Fibroblast of the conjunctiva (primary cell): ENCODE measurements at places on chromosomes 12 and 14.

- no peak for DNase-seq
These were observed 1346.4 kb downstream of the TMEM121 start for GRCh38 chr14:106872611-106873446.

- DNase-seq: no peak
These were observed 10.5 kb downstream of the CACNA2D4 start for GRCh38 chr12:1907652-1908611.

DNA sequence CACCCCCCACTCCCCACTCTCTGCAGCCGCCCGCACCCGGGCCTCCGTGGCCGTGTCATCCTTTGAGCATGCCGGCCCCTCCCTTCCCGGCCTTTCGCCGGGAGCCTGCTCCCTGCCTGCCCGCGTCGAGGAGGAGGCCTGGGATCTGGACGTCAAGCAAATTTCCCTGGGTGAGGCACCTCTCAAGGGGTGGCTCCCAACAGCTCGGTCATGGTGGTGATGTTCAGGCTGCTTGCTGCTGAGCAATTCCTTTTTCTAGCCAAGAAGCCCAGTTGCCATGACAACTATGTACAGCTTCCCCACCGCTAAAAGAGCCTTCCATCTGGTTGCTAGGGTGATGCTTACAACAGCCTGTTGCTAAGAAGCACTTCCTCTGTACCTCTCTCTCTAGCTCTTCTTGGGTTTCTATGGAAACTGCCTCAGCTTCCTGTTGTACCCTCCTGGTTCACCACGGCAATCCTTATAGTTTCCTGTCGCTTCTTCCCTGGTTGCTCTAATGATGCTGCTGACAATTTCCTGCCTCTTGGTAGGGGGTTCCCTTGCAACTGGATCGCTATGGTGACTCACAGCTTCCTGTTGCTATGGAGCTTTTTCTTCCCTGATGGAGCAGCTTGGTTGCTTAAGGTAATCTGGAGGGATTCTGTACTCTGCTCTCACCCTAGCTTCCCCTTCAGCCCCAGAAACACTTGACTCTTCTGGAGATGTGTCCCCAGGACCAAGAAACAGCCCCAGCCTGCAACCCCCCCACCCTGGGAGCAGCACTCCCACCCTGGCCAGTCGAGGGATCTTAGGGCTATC lies 11.0 kb downstream of the ZNF219 start:
- peak; percentile 93 for DNase-seq

DNA sequence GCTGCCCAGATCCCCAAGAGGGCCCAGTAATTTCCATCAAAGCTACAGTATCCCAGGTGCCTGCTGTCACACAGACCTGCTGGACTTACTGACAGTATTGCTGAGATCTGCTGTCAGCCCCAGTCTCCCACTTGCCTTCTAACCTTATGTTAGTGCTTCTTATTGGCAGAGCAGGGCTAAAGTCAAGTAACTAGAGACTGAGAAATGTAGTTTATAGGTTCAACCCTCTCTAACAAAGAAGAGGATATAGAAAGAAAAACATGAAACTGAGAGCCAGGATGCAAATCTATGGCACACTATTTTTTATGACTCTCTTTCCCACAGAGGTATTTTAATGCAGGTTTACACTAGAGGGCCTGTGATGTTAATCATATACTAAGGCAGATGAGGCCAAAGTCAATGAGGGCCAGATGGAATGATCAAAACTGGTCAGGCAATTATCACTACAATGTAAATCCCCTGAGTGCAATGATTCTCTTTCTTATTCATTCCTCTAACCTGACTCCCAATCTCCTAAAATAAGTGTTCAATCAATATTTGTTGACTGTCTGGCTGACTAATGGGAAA lies 781.9 kb downstream of the VRK1 start:
- no peak for DNase-seq

DNA sequence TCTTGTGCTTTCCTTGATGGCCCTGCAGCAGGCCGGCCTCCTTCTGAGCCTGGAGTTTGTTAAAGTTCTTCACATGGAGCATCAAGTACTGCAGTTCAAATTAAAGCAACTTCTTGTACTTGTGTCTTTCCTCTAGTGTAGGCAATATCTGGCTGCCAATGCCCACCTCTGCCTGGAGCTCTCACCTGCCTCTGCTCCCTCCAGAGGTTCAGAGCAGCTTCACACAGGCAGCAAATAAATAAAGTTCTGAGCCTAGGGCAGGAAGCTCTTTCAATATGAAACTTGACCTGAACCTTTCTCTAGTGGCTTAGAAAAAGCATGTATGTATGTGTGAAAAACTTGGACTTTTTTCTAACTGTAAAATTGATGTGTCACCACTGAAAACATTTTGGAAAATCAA lies 65.9 kb downstream of the ITPR2 start:
- DNase-seq: no peak

GRCh38 chr14:104129556-104129955 lies 8.8 kb upstream of the KIF26A start:
- no peak for DNase-seq

DNA sequence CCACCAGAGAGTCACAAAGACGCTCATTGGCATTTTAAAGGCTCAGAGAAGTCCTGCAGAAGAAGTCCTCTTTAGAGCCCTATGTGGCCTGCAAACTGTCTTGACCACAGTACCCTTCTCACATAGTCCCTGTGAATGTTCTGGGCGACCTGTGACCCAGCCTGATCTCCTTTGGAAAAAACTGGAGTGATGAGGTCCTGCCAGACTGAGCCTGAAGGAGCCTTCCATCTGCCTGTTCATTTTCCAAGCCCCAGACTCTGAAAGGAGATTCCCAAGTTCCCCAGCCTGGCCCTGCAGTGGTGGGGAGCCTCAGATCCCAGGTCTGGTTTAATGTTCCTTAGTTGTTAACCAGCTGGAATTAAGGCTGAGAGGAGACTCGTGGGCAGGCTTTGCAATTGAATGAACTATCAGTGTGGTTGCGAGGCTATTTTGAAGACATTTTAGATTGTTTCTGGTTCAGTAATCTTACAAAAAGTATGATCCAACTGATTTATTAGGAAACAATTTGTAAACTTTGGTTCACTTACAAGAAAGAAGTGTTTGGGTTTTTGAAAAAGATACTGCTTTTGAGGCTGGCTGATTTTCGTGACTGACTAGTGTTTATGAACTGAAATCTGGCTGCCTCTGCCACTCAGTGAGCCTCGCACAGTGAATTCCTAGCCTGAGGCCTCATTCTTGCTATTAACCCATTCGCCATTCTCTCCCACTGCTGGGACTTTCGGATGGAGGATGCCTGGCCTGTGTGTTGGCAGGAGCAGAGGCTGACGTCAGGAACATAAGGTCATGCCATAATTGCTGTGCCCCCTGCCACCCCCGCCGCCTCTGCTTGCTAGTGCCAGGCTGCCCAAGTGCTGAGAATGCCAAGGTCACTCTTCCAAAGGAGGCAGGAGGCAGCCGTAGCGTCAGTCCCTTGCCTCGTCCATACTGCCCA lies 249.0 kb downstream of the CACNA1C start:
- no peak for DNase-seq

DNA sequence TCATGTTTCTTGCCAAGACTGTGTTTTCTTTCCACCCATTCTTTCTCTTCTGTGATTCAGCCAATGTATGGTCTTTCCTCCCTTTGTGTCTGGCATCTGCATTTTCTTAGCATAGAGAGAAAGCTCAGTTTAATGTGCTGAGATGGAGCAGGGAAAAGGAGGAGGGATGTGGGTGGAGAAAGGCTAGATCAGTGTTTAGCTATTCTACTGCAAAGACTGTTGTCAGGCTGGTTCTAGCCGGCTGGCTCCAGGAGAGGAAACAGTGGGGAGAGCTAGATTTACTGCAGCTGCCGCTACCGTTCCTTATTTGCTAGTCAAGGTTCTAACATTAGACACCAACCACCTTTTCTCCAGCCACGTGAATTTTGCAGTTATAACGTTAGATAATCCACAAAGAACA lies 5.2 kb upstream of the RIMKLB start:
- DNase-seq: no peak

- DNase-seq: no peak
These were observed 5.6 kb upstream of the OR6C76 start for GRCh38 chr12:55420307-55420962.

DNA sequence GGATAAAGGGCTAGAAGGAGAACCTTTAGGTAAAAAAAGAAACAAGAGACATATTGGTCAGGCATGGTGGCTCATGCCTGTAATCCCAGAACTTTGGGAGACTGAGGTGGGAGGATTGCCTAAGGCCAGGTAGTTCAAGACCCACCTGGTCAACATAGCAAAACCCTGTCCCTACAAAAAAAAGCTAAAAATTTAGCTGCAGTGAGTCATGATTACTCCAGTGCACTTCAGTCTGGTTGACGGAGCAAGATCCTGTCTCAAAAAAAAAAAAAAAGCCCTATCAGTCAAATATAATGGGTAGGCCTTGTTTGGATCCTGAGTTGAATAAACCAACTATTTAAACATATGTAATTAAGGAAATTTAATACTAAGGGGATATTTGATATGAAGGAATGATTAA lies 54.2 kb downstream of the PPP1R36 start:
- DNase-seq: no peak

DNA sequence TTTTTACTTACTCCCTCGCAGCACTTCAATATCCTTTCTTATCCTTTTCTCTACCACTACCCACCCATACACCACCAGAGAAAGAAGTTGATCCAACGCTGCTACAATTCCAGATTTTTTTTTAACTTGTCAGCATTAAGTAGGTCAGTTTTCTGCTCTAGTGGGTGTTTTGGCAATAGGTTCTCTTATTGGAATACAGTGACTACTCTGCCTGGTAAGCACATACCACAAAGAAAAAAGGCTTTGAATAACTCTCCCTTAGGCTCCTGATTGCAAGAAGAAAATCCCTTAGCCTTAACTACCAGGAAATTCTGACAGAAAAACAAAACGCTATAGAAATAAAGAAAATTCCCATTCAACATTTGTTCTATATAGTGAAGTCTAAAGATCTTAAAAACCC lies 72.0 kb downstream of the NUMB start:
- no peak for DNase-seq

- DNase-seq: no peak
These were observed 15.2 kb upstream of the EAPP start for GRCh38 chr14:34554540-34555250.

DNA sequence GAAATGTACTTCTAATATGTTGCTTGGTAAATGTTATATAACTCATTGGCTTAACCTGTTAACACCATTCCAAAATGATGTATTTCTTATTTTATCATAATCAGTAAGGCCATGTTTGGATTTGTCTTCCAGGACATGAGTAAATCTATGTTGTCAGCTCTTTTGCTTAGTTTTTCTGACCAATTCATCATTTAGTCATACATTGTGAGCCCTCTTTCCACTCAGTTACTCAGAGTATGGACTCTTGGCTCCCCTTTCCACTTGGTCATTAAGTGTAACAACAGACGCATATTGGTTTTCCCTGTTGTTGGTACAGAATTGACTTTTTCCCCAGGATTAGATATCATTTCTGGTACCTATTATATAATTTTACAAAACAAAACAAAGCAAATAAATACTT lies 9.0 kb upstream of the CLEC4D start:
- no peak for DNase-seq

DNA sequence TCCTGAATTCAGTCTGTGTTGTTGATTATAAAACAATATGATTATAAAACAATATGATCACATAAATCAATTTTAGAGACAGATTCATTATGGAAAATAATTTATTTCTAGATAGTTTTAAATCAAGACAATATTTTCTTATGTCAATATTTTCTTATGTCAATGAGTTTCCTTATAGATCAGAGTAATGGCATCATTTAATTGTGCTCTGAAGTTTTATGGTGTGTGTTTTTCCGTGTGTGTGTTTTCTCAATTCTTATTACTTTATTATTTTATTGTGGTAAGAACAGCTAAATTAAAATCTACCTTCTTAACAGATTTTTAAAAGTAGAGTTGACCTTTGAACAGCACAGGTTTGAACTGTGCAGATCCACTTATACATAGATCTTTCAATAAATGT lies 105.3 kb upstream of the SLCO1B1 start:
- no peak for DNase-seq

DNA sequence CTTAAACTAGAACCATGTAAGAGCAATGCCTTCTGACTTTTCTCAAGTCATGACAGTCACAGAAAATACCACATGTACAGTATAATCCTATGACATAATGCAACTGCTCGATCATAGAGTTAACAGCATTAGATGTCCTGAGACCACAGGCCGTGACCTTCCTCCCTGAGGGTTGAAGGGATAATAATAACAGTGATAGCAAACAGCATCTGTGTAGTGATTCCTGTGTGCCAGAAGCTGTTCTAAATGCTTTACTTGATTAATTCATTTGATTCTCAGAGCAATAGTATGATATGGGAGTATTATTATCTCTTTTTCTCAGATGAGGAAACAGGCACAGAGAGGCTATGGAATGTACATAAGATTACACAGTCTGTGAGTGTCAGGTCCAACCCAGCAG lies 53.2 kb downstream of the SLC35F4 start:
- DNase-seq: no peak

DNA sequence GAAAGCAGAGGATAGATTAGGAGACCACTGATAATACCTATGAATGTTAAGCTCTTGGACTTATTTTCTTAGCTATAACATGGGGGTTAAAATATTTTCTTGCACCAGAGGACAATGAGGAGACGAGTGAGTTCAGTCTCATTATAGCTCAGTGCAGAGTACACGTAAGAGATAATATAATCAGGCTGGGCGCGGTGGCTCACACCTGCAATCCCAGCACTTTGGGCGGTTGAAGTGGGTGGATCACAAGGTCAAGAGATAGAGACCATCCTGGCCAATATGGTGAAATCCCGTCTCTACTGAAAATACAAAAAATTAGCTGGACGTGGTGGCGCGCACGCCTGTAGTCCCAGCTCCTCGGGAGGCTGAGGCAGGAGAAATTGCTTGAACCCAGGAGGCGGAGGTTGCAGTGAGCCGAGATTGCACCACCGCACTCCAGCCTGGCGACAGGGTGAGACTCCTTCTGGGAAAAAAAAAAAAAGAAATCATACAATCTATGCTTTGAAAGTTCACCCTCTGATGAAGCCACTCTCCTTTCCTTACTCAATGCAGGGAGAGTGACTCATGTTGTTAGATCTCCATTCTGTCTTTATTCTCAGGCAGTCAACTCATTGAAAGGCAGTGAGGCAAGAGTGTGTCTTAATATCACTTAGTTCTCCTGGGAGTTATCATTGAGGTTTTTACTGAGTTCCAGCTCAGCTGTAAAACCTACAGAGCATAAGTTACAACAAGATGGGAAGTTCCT lies 134.2 kb downstream of the SYNE2 start:
- peak; percentile 39 for DNase-seq

GRCh38 chr12:119603767-119604166 lies 10.2 kb downstream of the TMEM233 start:
- DNase-seq: no peak

GRCh38 chr14:72692696-72693095 lies 201.2 kb downstream of the DPF3 start:
- DNase-seq: no peak

DNA sequence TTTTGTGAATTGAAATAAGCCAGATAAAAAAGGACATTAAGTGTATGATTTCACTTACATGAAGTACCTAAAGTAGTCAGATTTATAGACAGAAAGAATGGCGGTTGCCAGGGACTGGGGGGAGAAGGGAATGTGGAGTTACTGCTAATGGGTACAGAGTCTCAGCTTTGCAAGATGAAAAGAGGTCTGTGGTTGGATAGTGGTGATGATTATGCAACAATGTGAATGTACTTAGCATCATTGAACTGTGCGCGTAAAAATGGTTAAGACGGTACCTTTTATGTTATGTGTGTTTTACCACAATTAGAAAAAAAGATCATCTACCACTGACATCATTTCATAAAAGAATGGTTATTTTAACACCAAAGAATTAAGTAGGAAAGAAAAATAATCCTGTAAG lies 35.9 kb downstream of the RNFT2 start:
- DNase-seq: no peak

- no peak for DNase-seq
These were observed 8.3 kb upstream of the WSCD2 start for GRCh38 chr12:108120863-108121165.

GRCh38 chr14:33792720-33793368 lies 158.0 kb downstream of the EGLN3 start:
- DNase-seq: peak; percentile 71
